ENCODE measurements at places on chromosomes 5 and 9. TPM values are rescaled to one million over a fixed set of nuclear protein-coding genes. Genes with fewer than 3 reads are reported as not detected.
A peak's percentile ranks its signal among the peaks of the same experiment; 100 is the strongest.

TYRP1 gene
- not detected for total RNA-seq

TLX3 gene
- not detected for total RNA-seq

GRCh38 chr9:38482918-38483592, 58.8 kb upstream of the IGFBPL1 start:
- H3K27me3 ChIP-seq: no peaks in the 10 kb centered on the region
- no peaks in the 10 kb centered on the region for H3K36me3 ChIP-seq
- no peak for DNase-seq

DNA sequence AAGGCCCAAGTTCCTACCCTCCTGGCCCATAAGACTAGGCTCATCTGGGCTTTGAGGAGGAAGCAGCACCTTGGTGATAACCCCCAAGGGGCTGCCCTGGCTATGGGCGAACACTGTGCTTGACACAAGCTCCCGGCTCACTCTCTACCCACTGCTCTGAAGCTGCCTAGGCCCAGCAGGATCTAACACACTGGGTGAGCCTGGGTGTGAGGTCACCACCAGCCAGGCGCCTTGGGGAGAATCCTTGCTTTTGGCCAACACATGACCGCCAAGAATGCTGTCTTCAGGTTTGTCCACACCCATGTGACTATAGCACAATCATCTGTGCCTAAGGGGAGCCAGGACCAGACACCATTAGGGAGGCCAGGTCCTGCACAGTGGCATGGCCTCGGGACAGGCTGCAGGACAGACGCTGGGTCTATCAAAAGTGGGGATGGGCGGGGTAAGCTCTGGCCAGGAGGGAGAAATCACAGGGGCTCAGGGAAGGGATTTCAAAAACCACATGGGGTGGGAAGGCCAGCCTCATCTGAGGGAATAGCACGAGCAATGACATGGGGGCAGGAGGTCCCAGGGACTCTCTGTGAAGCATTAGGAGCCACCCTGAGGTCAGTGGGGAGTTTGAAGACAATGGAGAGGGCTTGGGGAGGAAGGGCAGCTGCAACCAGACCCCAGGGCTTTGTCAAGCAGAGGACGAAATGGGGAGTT, 29.6 kb downstream of the BICD2 start:
- H3K4me3 ChIP-seq: no peak overlapping the region
- no peaks in the 10 kb centered on the region for H3K36me3 ChIP-seq
- no peak for DNase-seq
- no peak overlapping the region for H3K27ac ChIP-seq
- no peaks in the 10 kb centered on the region for H3K4me1 ChIP-seq

GRCh38 chr9:100437860-100438805, 11.2 kb downstream of the MSANTD3 start:
- H3K4me1 ChIP-seq: no peaks in the 10 kb centered on the region
- H3K4me3 ChIP-seq: no peak overlapping the region
- H3K27ac ChIP-seq: peak overlapping the region; percentile 12
- DNase-seq: peak; percentile 78

DNA sequence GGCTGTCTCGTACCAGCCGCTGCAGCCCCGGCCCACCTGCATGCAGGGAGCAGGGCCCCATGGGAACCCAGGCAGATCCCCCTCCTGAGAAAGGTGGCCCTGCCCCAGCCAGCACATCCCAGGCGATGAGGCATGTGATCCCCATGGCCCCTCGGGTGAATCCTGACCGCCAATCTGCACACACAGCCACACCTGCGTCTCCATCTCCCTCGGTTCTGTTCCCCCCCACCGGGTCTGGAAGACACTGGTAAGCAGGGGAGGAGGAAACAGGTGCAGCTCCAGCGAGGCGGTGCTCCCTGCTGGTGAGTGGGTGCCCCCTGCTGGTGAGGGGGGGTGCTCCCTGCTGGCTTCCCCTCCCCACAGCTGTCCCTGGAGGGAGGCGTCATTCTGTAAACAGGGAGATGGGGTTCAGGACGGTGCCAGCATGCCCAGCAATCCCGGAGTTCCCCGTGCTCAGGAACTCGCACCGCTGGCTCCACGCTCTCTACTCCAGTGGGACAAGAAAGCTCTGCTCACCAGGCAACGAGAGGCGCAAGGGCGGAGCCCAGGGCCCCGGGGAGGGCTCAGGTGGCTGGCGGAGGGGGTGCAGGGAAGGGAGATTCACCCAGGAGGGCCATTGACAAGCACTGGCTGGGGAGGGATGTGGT, 28.4 kb upstream of the SLC12A7 start:
- H3K4me3 ChIP-seq: no peak overlapping the region
- H3K4me1 ChIP-seq: peaks cover 7% of the 10 kb centered on the region
- H3K36me3 ChIP-seq: no peaks in the 10 kb centered on the region
- no peak overlapping the region for H3K27ac ChIP-seq
- peak; percentile 79 for DNase-seq
- H3K27me3 ChIP-seq: no peaks in the 10 kb centered on the region

DNA sequence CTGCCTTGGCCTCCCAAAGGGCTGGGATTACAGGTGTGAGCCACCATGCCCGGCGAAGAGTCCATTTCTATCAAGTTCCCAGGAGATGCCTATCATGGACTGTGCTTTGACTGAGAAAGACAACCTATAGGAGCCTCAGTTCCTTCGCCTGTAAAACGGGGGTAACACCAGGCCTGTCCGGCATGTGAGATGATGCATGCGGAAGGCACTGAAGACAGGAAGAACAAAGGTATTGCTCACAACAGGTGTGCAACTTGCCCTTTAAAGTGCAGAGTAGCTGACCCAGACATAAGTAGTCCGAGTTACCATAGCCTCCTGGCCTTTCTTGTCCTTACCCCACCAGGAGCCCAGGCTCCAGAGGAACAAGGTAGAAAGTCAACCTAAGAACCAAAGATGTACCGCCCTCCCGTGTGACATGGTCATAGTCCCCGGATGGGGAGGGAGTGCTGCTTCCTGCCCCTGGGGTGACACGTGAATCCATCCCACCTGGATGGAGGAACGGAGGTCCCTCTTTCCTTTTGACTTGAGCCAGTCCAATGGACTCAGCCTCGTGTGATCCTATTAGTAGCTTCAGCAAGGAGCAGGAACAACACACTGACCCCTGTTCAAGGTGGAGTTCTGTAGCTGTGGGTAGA, 60.3 kb downstream of the HSPA4 start:
- H3K36me3 ChIP-seq: no peaks in the 10 kb centered on the region
- no peak overlapping the region for H3K4me3 ChIP-seq
- no peaks in the 10 kb centered on the region for H3K4me1 ChIP-seq
- no peaks in the 10 kb centered on the region for H3K27me3 ChIP-seq

- H3K4me3 ChIP-seq: no peak overlapping the region
- H3K27ac ChIP-seq: peak overlapping the region; percentile 87
- no peaks in the 10 kb centered on the region for H3K27me3 ChIP-seq
Observed at GRCh38 chr5:95835682-95836385, 13.3 kb upstream of the GLRX start.

DNA sequence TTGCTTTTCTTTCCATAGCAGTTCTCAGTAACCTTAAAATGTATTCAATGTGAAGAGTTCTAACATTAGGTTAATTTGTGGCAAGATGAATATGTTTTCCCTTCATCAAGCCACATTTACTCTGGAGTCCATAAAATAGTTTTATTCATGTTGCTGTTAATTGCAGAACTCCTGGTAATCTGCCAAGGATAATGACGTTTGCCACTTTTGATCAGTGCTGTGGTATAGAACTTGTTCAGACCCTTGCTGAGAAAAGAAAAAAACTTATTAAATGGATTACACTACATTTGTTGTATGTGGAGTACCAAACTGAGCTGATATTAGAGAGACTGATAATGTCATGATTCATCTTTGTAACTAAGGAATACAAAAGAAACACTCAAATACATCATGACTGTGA, 212.4 kb upstream of the DMAC1 start:
- no peak overlapping the region for H3K4me3 ChIP-seq
- no peaks in the 10 kb centered on the region for H3K27me3 ChIP-seq

RLN2 gene
- total RNA-seq: 1.9 TPM

DNA sequence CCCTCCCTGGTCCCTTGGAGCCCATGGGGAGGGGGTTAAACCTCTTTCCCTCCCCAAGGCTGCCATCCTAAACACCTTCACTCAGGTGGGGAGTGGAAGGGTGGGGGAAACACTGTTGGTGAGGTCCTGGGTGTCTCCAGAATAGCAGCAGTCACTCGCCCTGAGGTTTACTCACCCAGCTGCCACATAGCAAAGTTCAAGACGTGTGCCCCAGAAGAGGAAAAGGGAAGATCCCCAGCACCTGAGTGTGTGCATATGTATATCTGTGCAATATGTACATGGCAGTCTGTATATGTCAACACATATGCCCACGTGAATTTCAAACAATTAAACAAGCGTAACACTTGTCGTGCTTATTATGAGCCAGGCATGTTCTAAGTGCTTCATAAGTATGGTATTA, 31.3 kb upstream of the SMU1 start:
- H3K4me1 ChIP-seq: peaks cover 7% of the 10 kb centered on the region
- peak overlapping the region; percentile 16 for H3K27ac ChIP-seq
- DNase-seq: no peak
- no peaks in the 10 kb centered on the region for H3K36me3 ChIP-seq
- no peak overlapping the region for H3K4me3 ChIP-seq
- no peaks in the 10 kb centered on the region for H3K27me3 ChIP-seq

GRCh38 chr5:95631255-95631958, 11.5 kb downstream of the GPR150 start:
- H3K4me1 ChIP-seq: peaks cover 4% of the 10 kb centered on the region
- no peak for DNase-seq
- no peaks in the 10 kb centered on the region for H3K27me3 ChIP-seq
- no peak overlapping the region for H3K27ac ChIP-seq
- H3K36me3 ChIP-seq: no peaks in the 10 kb centered on the region

GRCh38 chr9:8845376-8845775, 1045.8 kb upstream of the DMAC1 start:
- H3K4me1 ChIP-seq: no peaks in the 10 kb centered on the region
- H3K27ac ChIP-seq: no peak overlapping the region
- DNase-seq: no peak
- no peaks in the 10 kb centered on the region for H3K27me3 ChIP-seq
- H3K4me3 ChIP-seq: no peak overlapping the region
- no peaks in the 10 kb centered on the region for H3K36me3 ChIP-seq

- no peaks in the 10 kb centered on the region for H3K27me3 ChIP-seq
- H3K36me3 ChIP-seq: no peaks in the 10 kb centered on the region
- DNase-seq: no peak
- no peak overlapping the region for H3K27ac ChIP-seq
- H3K4me3 ChIP-seq: peak overlapping the region; percentile 56
Observed at GRCh38 chr5:40754381-40755092, 1.2 kb downstream of the TTC33 start.

DNA sequence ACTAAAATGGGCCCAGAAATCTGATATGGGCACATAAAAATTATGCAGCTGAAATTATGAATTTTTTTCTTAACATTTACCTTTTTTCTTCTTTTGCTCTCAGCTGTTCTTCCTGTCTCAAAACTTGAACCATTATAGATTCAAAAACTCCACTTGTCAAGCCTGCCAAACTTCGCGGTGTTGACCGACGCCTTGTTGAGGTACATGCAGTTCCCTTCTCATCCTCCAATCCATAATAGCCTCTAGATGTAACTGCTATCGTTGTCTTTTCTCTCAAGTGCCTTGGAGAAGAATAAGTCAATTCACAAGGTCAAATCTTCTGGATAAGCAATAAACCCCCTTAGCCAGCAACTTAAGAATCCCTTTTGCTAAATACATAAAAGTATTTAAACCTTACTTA, 27.2 kb downstream of the RANBP6 start:
- no peaks in the 10 kb centered on the region for H3K4me1 ChIP-seq
- no peak overlapping the region for H3K4me3 ChIP-seq
- no peak for DNase-seq
- no peak overlapping the region for H3K27ac ChIP-seq
- no peaks in the 10 kb centered on the region for H3K36me3 ChIP-seq
- H3K27me3 ChIP-seq: no peaks in the 10 kb centered on the region

BARHL1 gene
- not detected for total RNA-seq

- no peaks in the 10 kb centered on the region for H3K27me3 ChIP-seq
- H3K4me1 ChIP-seq: peaks cover 3% of the 10 kb centered on the region
- H3K27ac ChIP-seq: no peak overlapping the region
- no peak for DNase-seq
- no peaks in the 10 kb centered on the region for H3K36me3 ChIP-seq
Observed at GRCh38 chr9:99000476-99001395, 57.0 kb downstream of the COL15A1 start.

DNA sequence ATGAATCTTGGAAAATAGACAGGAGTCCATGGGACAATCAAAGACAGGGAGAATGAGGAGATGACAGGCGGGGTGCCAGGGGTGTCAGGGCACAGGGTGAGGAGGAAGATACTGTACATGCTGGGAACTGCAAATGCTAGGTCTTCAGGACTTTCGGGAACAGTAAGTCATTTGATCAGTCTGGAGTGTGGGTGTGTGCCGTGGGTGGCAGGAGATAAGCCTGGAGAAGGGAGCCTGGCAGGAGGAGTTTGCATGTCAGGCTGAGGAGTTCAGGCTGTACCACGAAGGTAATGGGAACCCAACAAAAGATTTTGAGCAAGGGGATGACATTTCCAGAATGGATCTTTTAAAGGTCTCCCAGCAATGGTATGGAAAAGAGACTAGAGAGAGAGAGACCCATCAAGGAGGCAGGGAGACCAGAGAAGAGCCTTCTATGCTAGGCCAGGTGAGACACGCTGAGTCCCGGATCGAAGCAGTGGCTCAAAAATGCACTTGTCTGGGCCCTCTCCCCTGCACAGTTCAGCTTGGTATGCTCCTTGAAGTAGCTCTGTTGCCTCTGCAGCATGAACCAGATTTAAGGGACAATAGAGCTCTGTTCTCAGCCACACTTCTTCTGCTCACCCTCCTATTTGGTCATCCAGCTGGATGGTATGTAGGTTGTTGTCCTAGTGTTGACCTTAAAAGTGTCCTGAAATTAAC, 77.0 kb upstream of the FER start:
- DNase-seq: peak; percentile 12
- no peaks in the 10 kb centered on the region for H3K27me3 ChIP-seq
- no peak overlapping the region for H3K27ac ChIP-seq
- peaks cover 9% of the 10 kb centered on the region for H3K4me1 ChIP-seq

GRCh38 chr5:71587766-71588532, 809 bp downstream of the MCCC2 start:
- H3K27ac ChIP-seq: peak overlapping the region; percentile 99
- DNase-seq: no peak
- H3K36me3 ChIP-seq: no peaks in the 10 kb centered on the region
- H3K4me3 ChIP-seq: peak overlapping the region; percentile 87
- no peaks in the 10 kb centered on the region for H3K27me3 ChIP-seq

GRCh38 chr5:112349371-112349770, 69.7 kb downstream of the EPB41L4A start:
- no peak for DNase-seq
- no peak overlapping the region for H3K4me3 ChIP-seq
- no peaks in the 10 kb centered on the region for H3K27me3 ChIP-seq
- H3K36me3 ChIP-seq: no peaks in the 10 kb centered on the region

DNA sequence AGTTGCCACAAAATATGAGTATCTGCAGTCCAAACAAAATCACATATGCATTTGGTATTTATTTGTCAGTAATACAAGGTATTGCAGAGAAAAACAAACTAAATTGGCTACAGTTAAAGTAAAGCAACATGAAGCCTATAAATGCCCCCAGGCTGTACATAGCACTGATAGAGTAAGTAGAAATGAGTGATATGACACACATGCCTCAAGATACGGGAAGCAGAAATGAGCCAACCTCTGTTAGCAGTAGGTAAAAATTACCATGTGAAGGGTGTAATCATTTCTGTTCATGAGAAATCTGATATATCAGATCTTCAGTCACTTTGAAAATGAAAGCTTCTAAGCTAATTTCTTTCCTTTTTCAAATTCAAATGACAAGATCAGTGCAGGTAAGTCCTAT, 131.1 kb downstream of the CHSY3 start:
- H3K4me1 ChIP-seq: no peaks in the 10 kb centered on the region
- H3K27me3 ChIP-seq: no peaks in the 10 kb centered on the region
- DNase-seq: no peak
- no peak overlapping the region for H3K4me3 ChIP-seq
- H3K27ac ChIP-seq: no peak overlapping the region

SPAAR gene
- total RNA-seq: not detected

IFNA8 gene
- not detected for total RNA-seq
